Panc1 (cell line): ENCODE measurements at places on chromosomes 11 and 22. TPM values are rescaled to one million over a fixed set of nuclear protein-coding genes. Genes with fewer than 3 reads are reported as not detected.

TMEM86A gene
- 0.31 TPM for total RNA-seq

MS4A4E gene
- total RNA-seq: not detected

DNA sequence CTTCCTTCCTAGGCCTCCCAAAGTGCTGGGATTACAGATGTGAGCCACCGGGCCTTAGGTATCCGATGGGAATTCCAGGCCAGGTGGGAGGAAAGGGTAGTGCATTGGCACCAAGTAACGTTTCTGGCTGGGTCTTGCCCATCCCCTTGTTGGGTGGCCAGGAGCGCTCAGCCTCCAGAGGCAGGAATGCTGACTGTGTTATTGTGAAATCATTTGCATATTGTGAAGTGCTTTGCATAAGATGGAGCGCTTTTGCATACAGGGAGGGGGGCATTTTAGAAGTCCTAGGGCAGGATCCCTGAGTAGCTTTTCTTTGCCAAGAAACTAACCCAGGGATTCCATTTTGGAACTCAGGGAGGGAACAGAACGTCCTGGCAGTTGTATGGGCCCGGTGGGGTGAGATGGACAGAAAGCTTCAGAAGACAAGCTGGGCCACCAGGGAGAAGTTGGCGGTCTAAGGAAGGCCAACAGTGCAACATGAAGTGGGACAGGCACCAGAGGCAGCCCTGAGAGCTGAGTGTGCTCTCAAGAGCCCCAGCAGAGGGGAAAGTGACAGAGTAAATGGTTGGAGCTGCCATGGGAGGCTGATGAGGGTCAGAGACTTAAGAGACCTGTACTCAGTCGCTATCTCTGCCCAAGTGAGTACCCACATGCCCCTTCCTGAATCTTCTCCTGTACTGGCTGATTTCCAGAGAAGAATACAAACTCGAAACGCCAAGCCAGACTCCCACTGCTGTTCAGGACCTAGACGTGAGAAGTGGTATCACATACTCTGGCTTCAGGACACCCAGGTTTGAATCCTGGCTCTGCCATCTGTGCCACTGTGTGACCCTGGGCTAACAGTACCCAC, 1.3 kb upstream of the SLC39A13 start:
- peak overlapping the region; percentile 56 for H3K4me3 ChIP-seq
- DNase-seq: no peak
- H3K27ac ChIP-seq: peak overlapping the region; percentile 95

DNA sequence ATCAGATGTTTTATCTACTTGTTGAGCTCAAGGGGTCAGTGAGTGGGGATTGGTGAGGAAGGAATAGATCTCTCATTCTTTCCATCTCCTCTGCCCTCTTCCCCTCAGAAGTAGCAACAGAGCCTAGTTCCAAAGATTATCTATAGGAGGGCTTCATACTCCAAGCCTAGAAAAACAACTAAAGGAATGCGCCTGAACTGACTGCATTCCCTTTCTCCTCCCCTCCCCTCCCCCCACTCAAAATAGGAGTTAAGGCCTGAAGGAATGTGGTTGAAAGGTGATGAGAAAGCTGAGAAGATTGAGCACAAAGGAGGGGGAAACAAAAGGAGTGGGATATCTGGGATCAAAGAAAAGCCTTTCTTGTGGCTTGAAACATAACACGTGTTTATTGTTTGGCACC, 10.5 kb downstream of the EMSY start:
- H3K27ac ChIP-seq: no peak overlapping the region
- no peak overlapping the region for H3K4me3 ChIP-seq
- DNase-seq: no peak

DNA sequence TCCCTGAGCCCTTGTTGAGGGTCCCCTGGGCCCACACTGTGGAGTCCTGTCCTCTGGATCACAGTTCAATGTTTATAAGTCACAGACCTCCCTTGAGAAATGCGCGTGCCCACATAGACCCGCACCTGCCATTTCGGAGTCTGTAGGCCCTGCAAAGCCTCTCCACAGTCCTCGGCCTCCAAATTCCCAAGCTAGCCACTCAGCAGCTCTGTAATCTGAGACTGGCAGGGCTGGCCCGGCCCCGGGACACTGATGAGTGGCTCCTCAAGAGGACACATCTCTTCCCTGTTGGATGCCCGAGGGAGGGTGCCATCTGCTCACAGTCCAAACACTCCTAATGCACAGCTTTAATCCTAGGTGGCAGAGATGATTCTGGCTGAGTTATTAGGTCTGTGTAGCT, 39.1 kb downstream of the B3GAT1 start:
- H3K36me3 ChIP-seq: no peaks in the 10 kb centered on the region
- H3K27me3 ChIP-seq: no peaks in the 10 kb centered on the region
- no peak overlapping the region for H3K27ac ChIP-seq
